Left renal cortex interstitium (tissue), 4 donors: ENCODE measurements at places on chromosomes 1 and 21. TPM values are rescaled to one million over a fixed set of nuclear protein-coding genes. Genes with fewer than 3 reads are reported as not detected.

SMYD3 gene
- 24.2 TPM for polyA plus RNA-seq

SPATA1 gene
- 3.6 TPM for polyA plus RNA-seq

VWA5B1 gene
- 0.82 TPM for polyA plus RNA-seq

DAB1 gene
- 6.1 TPM for polyA plus RNA-seq

POGZ gene
- 164 TPM for polyA plus RNA-seq

APCS gene
- not detected for polyA plus RNA-seq

CACNA1S gene
- polyA plus RNA-seq, result 0.57 TPM

KRTAP12-2 gene
- polyA plus RNA-seq, result not detected

NUDT17 gene
- 9.1 TPM for polyA plus RNA-seq

GRCh38 chr1:171296897-171297296 lies 17.1 kb upstream of the FMO4 start:
- DNase-seq, result no peak

DNA sequence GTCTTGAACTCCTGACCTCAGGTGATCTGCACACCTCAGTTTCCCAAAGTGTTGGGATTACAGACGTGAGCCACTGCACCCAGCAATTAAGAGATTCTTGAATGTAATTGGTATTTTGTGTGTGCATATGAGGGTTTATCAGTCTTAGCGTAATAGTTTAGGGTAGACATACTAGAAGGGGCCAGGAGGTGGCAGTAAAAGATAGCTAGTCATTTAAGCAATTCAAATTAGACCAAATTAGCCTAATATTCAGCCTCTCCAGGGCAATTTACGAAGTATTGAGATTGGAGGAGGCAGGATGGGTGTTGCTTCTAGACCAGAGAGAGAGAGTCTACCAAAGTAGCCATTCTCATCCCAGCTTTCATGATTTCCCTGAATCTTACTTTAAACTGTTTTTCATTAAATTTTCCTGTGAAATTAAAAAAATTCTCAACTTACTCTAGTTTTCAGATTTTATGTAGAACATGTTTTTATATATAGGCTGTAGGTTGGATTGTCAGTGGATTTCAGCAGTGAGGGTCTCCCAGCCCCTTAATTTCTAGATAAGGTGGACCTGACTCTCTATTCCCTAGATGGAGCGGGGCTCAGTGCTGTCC lies 119.7 kb downstream of the HHAT start:
- DNase-seq, result no peak

DNA sequence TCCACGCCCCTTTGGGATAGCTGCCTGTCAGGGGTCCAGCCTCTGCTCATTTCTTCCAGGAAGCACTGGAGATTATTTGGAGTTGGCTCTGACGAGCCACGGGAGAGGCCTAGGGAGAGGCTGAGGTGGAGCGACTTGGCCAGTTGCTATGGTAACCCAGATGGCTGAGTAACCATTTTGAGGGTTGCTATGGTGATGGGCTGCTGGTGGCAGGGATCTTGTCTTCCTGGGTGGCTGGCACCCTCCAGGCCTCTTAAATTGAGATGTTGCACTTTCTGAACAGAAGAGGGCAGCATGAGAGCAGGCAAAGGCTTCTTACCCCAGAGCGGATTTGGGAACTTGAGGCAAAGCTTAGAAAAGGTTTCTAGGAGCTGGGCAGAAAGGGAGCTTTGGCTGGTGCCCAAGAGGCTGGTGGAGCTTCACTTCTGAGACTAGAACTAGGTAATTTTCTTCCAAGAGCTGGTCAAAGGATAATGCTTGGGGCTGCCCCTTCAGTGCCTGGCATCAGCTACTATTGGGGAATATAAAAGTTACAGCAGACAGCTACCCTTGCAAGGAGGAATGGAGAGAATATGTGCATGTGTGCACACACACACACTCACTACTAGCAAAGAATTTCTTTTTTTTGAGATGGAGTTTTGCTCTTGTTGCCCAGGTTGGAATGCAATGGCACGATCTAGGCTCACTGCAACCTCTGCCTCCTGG lies 72.5 kb downstream of the NDUFS5 start:
- DNase-seq, result no peak

GRCh38 chr1:59568158-59568935 lies 246.4 kb upstream of the HOOK1 start:
- DNase-seq, result no peak

- no peak for DNase-seq
Measured at GRCh38 chr1:238811211-238811879, 575.0 kb upstream of the CHRM3 start.

DNA sequence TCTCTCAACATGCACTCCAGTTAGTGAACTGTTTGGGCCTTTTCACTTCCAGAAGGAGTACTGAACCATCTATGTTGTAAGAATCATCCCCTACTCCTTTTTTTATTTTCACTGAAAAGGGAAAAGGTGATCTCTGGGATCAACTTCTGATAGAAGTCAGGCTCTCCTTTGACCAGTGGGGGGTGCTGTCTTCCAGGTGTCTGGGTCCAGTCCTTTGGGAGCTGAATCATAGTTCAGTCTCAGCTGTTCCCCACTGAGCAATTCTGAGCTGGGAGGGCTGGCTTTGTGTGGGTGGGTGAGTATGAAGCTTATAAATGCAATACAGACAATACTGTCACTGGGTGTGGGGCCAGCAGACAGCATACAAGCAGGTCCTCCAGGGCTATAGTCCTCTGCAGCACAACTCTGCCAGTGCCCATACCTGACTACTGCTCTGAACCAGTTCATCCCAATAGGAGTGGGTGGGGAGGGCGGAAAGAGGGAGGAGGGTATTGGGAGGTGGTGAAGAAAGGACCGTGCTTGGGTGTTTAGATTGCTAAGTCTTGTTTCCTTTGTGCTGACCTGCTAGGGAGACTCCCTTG lies 12.5 kb upstream of the SARS1 start:
- DNase-seq, result no peak

DNA sequence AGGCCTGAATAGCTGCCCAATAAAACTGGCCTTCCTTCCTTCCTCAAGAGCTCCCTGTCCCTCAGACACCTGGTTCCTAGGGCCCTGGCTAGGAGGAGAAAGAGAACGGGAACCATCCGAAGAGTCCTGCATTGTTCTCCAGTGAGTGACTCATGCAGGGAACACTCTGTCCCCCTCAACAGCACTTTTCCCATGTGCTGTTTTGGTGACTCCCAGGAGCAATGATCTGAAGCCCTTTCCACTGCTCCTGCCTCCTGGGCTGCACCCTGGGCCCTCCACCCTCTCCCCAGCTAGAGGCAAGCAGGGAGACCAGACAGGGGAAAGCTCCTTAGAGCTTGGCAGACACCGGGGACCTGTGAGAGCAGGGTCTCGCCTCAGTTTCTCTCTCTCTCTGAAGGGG lies 18.9 kb downstream of the TNNT2 start:
- no peak for DNase-seq

GRCh38 chr1:206886831-206887230 lies 10.4 kb upstream of the IL24 start:
- DNase-seq, result no peak

DNA sequence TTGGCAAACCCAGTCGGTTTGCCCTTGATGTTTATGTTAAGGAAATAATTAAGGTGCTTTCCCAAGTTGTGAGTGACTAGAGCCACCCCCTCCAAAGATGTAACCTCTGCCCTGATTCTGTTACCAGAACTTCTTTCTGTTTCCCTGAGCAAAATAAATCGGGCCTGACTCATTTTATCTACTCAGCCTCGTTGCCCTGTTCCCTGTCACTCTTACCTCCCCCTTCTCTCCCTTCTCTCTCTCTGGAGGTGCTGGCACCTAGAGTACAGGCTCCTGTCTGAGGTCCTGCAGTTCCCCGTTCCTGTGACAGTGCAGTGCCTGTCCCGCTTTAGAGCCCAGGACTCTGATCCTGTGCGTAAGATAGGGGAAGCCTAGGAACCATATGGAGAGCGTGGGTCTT lies 35.4 kb downstream of the CXADR start:
- no peak for DNase-seq

- no peak for DNase-seq
Measured at GRCh38 chr1:53651356-53651755, 87.6 kb downstream of the GLIS1 start.

GRCh38 chr21:38598413-38598812 lies 100.1 kb upstream of the ERG start:
- no peak for DNase-seq

- no peak for DNase-seq
Measured at GRCh38 chr1:169483500-169483966, 2.2 kb downstream of the SLC19A2 start.

DNA sequence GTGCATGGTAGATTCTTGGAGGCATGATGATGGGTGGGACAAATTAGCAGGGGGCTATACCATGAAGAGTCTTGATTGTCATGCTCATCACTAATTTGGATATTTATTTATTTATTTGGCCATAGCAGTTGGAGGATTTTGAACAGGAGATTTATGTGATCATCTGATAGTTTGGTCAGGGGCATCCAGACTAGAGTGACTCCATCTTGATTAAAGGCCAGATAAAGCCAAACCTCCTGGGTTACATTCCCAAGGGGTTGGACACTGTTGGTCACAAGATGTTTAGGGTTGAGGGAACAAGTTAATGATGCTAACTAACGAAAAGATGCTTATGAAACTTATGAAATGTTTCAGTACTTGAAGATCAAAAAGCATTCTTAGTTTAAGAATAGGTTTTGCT lies 139.8 kb downstream of the MAST2 start:
- no peak for DNase-seq

- DNase-seq, result no peak
Measured at GRCh38 chr1:890661-891060, 33.1 kb upstream of the SAMD11 start.

DNA sequence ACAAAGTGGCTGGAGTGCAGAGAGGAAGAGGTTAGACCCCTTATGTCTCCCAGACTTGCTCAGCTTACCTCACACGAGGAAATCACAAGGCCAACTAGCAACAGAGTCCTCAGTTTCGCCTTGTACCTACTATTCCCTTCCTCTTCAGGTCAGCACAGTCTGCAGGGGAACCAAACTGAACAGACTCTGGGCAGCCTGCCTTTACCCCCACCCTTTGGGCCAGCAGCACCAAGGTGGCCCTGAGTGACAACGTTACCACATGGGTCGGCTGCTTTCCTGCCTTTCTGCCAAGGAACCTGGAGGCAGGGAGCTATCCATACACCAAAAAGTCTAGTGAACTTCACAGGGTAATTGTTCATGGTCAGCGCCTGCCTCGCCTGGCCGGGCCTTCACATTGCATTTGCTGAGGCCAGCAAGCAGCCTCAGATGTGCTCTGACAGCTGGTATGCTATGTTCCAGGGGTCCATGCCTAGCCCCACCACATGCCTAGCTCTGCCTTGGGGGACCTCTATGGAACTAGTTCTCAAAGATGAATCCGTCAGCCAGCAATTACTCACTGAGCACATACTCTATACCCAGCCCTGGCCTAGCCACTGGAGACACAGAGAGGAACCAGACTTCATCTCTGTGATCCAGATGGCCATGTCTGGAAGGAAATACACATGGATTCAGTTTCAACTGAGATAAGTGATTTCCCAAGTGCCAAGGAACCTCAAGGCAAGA lies 69.6 kb downstream of the DMAP1 start:
- DNase-seq, result no peak

DNA sequence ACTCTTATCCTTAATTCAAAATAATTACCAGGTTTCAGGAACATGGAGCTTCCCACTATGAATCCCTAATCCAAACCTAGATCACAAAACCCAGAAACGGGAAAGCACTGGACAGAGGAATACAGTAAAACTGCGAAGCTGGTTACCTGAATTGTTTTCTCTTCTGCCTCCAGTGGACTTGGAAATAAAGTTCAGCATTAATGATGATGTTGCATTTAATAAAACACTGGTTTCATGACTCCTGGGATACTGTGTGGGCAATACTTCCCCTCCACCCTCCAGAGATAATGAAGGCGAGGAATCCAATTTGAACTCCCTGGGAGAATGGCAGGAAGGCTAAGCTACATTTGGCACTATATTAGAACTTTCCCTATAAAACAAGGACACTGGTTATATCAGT lies 65.1 kb downstream of the WLS start:
- DNase-seq, result no peak

DNA sequence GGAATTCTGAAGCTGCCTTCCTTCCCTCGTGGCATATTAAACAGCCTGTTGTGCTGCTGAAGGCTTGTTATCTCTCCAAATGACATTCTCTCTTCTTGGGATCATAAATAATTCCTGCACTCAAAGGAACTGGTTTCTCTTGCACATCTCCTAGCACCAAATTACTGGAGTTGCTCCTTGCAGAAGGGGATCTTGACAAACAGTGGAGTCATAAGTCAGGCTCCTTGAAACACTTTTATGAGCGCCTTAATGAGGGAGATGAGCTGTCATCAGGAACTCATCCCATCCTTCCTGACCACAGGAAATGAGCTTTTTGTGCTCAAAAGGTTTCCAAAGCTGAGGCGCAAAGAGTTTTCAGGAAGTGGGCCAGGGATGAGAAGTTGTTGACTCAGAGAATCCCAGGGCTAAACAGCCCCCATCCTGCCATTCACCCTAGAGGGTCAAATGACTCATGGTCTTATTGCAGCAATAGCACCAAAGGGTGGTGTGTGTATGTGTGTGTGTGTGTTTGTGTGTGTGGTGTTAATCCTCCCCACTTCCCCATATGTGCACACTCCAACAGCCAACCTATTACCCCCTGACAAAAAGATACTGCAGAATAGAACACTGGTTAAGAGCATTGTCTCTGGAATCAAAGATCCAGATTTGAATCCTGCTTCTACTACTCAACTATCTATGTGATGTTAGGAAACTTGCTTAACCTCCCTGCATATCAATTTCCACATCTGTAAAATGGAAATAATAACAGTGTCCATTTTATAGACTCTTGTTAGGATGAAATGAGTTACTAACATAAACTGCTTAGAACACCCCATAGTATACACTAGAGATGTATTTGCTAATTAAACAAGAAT lies 2.8 kb upstream of the PHC2 start:
- peak; percentile 46 for DNase-seq

- no peak for DNase-seq
Measured at GRCh38 chr1:47211796-47212269, 20.2 kb downstream of the TAL1 start.

DNA sequence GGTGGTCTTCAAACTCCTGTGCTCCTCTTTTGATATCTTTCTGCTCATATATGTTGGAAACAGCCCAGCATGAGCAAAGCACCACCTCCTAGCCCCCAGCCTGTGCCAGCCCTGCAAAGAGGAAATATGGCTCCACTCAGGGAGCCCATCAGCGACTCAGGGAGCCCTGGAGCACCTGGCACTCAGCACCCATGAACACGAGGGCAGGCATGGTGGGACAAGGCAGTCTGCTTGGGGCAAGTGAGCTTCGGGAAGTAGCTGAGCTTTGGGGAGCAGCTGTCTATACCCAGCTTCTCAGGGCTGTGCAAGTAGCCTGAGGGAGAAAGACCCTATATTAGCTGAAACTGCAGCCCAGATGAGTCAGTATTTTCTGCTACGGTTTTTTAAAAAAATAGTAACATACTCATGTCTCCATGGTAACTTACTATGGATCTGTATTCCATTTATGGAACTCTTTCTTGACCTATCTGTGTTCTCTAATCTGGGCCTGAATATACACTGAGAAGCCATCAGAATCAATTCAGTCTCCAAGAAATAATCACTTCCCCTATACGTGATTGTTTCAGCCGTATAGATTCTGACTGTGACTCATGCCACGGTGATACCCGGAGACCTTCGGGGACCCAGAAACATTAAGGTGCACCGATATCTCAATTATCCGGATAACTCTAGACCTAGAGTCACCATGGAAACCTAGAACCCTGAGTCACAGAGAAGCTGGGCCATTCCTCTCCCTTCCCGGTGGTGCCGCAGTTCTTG lies 1.5 kb upstream of the ETS2 start:
- no peak for DNase-seq
